ENCODE measurements at places on chromosomes 1 and 21.

- DNase-seq: no peak
These were observed 21.1 kb upstream of the TAS1R2 start for GRCh38 chr1:18880585-18880984.

- no peak for DNase-seq
These were observed 25.1 kb downstream of the DYRK1A start for GRCh38 chr21:37391666-37392065.

GRCh38 chr1:41844781-41845272, 73.9 kb downstream of the HIVEP3 start:
- DNase-seq: no peak

DNA sequence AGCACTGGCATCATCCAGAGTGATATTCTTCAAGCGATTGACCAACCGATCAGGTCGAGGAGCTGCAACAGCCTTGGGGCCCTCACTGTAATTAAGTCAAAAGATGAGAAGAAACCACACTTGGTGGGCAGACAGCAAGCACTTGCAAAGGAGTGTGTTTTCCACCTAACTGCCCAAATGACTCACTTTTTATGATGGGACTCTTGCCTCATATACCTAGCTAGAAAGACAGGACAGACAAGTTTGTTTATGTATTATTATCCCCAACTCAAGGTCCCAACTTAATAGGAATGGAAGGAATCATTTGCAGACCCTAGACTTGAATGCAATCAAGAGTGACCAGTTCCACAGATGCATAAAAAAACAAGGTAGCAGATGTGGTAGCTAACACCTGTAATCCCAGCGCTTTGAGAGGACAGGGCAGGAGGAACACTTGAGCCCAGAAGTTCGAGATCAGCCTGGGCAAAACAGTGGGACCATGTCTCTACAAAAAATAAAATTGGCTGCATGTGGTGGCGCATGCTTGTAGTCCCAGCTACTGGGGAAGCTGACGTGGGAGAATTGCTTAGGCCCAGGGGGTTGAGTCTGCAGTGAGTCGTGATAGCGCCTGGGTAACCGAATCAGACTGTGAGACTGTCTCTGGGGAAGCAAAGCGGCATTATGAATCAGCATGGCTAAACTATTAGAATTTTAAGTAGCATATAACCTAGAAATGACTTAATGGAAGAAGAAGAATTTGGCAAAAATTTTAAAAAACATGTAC, 2.3 kb upstream of the NRAS start:
- no peak for DNase-seq

All from B cell (primary cell).